Cardiac septum (tissue), 1 donor: ENCODE measurements at places on chromosomes 4 and X.

DNA sequence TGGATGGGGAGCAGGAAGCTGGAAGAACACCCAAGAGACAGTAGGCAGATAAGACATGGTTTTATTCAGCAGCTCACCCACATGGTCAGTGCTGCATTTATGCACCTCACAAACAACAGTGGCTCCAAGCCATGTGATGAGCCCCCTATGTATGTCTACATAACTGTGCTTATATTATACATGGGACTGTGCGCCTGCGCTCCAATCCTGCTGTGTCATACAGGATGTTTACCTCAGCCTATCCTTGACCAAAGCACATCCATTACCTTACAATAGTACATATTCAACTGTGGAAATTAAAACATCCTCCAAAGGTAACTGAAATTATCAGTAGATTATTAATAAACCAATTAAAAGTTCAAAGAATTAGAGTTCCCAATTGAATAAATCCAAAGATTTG is 44.1 kb upstream of the SGMS2 start:
- DNase-seq: no peak

DNA sequence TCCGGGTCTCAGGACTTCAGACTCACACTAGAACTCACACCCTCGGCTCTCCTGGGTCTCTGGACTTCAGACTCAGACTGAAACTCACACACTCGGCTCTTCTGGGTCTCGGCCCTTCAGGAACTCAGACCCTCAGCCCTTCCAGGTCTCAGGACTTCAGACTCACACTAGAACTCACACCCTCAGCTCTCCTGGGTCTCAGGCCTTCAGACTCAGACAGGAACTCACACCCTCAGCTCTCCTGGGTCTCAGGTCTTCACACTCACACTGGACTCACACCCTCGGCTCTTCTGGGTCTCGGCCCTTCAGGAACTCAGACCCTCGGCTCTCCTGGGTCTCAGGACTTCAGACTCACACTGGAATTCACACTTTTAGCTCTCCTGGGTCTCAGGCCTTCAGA is 137.3 kb downstream of the CRLF2 start:
- peak; percentile 58 for DNase-seq

DNA sequence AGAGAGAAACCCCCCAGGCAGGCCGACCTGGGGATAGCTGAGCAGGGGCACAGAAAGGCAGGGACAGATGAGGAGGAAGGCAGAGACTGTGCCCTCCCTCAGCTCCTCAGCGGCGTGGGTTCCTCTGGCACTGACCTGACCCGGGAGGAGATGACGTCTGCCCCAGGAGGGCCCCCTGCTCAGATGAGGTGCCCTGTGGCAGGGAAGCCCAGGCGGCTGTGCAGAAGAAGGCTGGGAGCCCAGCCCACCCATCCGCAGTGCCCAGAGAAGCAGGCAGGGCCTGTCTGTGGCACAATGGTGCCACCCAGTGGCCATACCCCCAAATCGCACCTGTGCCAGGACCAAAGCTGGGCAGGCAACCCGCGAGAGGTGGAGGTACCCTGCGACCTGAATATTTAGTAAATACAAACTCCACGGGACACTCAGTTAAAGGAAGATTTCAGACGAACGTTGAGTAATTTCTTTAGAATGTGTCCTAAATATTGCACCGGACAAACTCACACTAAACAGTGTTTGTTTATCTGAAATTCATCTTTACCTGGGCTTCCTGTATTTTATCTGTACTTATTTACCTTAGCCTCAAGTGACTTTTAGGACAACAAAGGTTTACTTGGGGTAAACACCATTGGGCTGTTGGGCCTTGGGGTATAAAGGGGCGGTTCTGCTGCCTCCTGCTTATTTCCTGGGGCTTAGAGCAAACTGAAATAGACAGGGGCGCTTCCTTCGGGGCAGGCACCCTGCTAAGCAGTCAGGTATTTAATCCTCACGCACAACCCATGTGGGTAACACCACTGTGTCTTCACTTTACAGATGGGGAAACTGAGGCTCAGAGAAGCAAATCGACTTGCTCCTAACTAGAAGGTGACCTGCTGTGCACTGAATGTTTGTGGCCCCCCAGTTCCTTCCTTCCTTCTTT is 46.5 kb upstream of the HMX1 start:
- peak; percentile 78 for DNase-seq

- DNase-seq: peak; percentile 92
Measured at GRCh38 chrX:130024127-130024526, 41.7 kb downstream of the BCORL1 start.

DNA sequence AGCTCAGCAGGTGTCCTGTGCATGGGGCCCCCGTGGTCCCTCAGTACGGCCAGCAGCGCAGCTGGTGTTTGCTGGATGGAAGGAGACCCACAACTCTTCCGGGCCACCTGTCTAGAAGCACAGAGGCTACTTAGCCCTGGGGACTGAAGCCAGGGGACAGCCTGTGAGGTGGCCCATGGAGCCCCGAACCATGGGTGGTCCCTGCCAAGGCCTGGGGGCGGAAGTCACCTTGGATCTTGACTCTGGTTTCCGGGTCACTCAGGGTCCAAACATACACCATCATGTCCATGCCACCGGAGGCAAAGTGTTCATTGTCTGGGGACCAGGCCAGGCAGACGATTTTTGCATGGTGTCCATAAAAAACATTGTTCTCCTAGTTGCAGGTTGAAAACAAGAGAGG is 39.5 kb downstream of the WDR1 start:
- peak; percentile 44 for DNase-seq

DNA sequence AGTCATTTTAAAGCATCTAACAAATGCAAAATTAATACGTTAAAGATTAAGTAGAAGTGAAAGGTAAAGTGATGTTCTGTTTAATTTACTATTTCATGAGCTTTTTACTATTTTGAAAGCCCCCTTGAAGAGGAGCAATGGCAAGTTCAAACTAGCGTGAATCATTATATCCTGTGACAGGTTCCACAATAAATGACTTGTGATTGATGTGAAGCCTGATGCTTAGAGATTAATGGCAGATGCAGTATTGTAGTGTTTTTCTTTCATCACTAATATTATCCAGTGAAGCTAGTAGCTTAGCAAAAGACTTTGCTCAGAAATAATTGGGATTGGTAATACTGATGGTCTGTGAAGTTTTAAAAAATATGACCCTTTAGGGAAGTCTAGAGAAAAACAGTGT is 57.3 kb downstream of the STOX2 start:
- no peak for DNase-seq

- no peak for DNase-seq
Measured at GRCh38 chr4:153787575-153787974, 1.3 kb downstream of the SFRP2 start.

GRCh38 chrX:17042037-17042436 is 95.6 kb downstream of the REPS2 start:
- DNase-seq: no peak

DNA sequence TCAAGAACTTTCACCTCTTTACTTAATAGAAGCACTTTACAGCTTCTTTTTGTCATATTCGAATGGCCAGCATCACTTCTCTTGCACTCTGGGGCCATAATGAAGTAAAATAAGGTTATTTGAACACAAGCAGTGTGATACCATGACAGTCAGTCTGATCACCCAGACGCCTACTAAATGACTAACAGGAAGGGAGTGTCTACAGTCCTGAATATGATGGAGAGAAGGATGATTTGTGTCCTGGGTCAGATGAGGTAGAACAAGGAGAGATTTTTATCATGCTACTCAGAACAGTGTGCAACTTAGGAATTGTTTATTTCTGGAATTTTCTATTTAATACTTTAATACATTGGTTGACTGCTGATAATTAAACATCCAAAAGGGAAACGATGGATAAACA is 284.2 kb upstream of the F9 start:
- no peak for DNase-seq

DNA sequence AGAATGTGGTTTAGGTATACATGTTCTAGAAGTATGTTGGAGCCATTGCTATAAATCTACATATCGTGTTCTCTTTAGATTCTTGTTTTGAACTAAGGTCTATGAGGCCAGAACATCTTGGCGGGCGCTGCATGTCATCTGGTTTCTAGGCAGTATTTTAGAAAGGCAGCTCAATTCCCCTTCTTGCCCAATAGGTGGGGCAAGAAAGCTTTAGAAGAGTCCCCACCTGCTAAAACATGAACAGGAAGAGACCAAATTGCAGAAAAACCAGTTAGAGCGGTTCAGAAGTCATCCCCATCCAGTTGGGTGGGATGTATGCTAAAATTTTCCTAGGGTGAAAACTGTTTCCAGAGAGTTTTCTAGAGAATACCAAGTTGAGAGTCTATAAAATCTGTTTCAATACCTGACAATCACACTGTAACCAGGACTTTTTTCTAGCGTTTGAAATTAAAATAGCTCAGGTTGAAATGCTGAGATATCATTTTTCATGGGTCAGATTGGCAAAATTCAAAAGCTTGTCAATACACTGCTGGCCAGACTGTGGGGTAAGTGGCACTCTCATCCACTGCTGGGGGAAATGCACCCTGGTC is 17.5 kb upstream of the SH3KBP1 start:
- no peak for DNase-seq

GRCh38 chrX:53544936-53545335 is 110.8 kb upstream of the HSD17B10 start:
- no peak for DNase-seq

GRCh38 chr4:1168191-1169101 is 3.9 kb downstream of the SPON2 start:
- no peak for DNase-seq

- no peak for DNase-seq
Measured at GRCh38 chrX:69424161-69424560, 80.0 kb upstream of the NALF2 start.

DNA sequence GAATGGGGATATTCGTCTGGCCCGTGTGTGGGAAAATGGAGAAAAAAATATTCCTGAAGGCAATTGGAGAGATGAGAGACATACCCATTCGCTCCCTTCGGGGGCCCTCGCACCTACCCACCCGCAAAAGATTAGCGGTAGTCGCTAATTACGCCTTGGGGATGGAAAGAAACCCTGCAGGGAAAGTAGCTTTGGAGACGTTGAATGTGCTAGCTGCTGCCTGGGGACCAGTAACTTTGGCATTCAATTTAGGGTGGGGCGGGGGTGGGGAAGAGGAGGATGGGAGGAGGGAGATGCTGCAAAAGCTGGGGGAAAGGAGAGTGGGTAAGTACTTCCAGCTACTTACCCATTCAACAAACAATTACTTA is 407 bp upstream of the ZC4H2 start:
- DNase-seq: no peak

DNA sequence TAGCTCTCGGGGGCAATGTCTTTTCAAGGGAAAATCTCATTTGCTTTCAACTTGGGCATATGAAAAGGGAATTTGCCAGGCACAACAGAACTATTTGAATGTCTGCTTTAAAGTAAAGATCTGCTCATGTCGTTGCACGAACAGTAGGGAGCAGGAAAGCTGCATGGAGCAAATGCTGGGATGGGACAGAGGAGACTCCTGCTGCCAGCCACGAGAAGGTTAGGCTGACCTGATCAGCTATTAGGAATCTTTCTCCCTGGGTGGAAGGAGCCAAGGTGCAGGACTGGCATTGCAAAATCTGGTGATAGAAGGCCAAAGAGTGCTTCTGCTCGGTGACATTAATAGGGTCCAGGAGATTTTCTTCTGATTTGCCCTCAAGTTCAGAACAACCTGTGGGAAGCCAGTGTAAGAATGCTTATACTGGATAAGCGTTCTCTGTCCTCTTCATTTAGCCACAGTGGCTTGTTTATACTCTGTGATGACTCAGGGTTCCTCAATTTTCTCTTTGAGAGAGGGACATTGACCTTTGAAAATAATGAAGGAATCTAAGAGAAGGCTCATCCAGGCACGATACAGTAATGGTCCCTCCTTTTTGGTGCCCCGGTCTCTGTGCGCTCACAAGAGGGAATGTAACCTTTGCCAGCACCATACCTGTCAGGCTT is 22.9 kb downstream of the FHL1 start:
- no peak for DNase-seq

DNA sequence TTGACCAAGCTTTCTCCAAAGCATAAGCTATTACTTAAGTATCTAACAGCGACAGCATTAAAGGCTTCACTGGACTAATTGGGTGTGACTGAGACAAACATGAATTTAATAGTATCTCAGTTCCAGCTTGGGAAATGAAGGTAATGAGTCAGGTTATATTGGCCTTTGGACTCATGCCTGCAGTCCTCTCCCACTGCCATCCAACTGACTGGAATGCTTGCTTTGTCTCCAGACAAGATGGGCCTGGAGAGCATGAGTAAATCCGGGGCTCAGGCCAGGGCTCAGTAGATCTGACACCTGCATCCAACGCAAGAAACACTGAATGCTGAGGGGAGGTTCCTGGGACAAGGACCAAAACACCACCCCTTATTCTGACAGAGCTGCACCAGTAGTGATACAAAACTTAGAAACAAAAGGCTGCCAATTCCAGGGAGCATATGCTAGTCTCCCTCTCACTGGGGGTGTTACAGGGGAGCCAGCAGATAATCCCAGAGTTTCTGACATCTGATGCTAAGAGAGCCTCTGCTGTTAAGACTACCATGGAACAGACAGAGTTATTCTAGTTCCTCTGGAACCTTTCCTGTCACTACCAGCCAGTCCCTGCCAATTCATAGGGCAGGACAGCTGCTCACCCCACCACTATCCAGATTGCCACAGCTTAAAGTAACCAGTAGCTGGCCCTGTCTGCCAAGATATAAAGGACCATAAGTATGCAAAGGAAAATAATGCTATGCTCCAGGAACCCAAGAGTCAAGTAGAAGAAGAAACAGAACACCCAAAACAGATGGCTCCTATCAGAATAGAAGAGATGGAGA is 293.8 kb downstream of the IQCM start:
- DNase-seq: no peak

DNA sequence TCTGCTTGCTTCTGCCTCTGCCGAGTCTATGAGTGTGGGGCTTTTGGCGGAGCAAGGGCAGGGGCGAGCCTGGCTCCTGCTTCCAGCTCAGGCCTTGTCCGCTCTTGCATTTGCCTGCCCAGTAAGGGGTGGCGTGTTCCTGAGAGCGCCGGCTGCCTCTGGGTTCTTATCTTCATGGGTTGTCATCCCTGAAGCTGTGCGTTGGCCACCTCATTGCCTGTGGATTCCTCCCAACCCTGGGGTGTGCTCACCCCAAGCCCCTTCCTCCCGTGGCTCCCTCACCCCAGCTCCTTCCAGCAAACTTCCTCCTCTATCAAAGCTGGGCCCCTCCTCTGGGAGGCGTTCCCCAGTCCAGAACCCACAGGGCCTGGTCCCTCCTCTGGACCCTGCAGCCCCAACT is 17.5 kb downstream of the SH3BP2 start:
- no peak for DNase-seq

GRCh38 chr4:107312366-107312765 is 276.3 kb upstream of the DKK2 start:
- DNase-seq: no peak

- no peak for DNase-seq
Measured at GRCh38 chr4:39975488-39976089, 2.1 kb downstream of the PDS5A start.

DNA sequence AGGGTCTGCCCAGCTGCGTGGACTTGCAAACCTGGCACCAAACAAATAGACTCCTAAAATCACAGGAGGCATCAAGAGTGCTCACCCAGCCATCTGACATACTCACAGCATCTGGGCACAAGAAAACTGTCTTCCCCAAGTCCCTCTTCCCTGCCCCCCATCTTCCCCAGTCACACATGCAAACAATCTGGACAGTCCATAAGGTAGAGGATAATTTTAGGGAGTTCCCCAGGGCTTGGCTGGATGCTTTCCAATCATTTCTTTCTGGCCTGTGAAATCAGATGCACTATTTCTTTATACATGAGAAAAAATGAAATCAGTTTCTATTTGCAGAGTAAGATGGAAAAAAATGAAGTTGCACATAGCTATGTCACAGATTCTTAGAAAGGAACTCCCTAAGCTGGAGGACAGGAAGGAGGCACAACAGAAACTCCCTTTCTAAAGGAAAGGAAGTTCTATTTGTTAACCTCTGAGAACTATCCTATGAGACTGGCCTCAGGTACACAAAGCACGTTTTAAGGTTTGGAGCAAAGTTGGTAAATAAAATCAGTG is 342.3 kb downstream of the HNRNPD start:
- no peak for DNase-seq
